CD4-positive, alpha-beta T cell treated with Interleukin-10 for 1 hour (primary cell): ENCODE measurements at places on chromosomes 3 and 15.

DNA sequence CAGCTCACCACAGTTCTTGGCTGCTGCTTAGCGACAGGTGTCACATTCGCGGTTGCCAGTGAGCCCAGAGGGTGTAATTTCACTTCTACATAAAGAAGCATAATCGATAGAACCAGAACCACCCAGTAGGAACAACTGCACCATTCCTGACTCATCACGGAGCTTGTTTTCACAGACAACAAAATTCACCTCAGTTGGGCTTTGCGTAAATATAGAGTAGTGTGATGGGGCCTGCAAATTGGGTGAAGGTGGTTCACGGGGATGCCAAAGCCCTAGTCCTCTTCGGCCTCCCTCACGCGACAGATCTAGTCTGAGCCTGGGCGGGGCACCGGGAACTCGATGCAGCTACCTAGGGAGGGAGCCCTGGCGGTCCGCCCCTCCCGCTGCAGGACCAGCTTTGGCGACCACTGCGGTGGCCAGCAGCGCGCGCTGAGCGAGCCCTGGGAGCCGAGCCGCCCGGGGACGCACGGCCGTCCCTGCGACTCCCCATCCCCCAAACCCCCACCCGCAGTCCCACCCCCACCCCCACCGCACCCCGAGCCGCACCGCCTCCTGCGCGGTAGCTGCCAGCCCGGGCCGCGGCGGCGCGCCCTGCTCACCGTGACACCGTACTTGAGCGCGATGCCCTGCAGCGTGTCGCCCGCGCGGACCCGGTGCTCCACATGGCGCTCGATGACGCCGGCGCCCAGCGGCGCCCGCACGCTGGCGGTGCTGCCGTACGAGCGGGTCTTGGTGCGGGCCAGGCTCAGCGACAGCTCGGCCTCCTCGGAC, 519 bp downstream of the LYSMD2 start:
- peak; percentile 60 for DNase-seq

DNA sequence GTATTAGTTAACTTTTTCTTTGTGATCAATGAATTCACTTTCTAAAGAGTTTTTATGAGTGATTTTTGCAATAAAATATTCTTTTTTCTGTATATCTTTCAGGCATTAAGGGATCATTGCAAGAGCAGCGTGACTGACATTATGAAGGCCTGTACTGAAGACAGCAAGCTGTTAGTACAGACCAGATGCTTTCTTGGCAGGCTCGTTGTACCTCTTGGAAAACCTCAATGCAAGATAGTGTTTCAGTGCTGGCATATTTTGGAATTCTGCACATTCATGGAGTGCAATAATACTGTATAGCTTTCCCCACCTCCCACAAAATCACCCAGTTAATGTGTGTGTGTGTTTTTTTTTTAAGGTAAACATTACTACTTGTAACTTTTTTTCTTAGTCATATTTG, 24.4 kb downstream of the SELENOT start:
- no peak for DNase-seq

GRCh38 chr3:135175728-135176277, 380.7 kb downstream of the EPHB1 start:
- DNase-seq = no peak

GRCh38 chr3:170542704-170543103, 43.2 kb downstream of the SLC7A14 start:
- no peak for DNase-seq

- no peak for DNase-seq
Observed at GRCh38 chr3:58613236-58614132, 36.3 kb upstream of the FAM107A start.
